SK-N-DZ (cell line): ENCODE measurements at places on chromosomes 7 and 10.

GRCh38 chr7:51314726-51315125 lies 1.9 kb downstream of the COBL start:
- no peak for DNase-seq

GRCh38 chr10:87603769-87604168 lies 55.9 kb upstream of the PAPSS2 start:
- DNase-seq, result no peak

DNA sequence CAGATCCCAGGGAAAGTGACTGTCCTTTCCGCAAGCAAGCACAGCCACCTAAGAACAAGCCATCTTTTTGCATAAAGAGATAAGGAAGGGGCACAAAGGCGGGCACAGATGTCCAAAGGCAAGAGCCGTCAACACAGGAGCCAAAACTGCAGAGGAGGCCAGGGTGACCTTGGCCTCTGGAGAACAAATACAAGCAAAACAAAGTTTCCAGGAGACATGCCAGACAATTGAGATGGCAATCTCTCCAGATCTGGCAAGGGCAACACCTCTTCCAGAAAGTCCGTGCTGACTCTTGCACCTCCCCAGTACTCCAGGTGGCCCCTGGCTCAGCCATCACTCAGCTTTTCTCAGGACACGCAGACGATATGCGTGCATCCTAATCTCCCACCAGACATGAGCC lies 58.2 kb downstream of the TEX36 start:
- no peak for DNase-seq

- DNase-seq, result no peak
Observed at GRCh38 chr7:41570766-41571165, 132.1 kb downstream of the INHBA start.

- DNase-seq, result no peak
Observed at GRCh38 chr7:24619978-24620377, 46.7 kb downstream of the PALS2 start.

DNA sequence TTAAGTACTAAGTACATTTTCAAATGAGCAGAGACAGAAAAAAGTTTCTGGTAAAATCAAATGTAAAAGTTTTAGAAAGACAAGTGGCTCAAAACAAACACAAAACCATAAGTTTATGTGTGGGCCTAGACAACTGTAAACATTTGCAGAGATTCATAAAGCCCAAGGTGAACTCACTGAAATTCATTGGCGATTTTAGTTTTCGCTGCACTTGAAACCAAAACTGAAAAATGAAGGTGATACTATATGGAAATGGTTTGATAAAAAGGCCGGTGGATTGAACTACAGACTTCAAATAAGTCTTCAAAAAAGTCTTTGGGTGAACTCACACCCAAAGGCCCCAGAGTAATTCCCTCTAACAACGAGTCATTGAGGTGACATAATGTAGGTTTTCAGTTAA lies 1184.9 kb upstream of the C7orf33 start:
- no peak for DNase-seq

DNA sequence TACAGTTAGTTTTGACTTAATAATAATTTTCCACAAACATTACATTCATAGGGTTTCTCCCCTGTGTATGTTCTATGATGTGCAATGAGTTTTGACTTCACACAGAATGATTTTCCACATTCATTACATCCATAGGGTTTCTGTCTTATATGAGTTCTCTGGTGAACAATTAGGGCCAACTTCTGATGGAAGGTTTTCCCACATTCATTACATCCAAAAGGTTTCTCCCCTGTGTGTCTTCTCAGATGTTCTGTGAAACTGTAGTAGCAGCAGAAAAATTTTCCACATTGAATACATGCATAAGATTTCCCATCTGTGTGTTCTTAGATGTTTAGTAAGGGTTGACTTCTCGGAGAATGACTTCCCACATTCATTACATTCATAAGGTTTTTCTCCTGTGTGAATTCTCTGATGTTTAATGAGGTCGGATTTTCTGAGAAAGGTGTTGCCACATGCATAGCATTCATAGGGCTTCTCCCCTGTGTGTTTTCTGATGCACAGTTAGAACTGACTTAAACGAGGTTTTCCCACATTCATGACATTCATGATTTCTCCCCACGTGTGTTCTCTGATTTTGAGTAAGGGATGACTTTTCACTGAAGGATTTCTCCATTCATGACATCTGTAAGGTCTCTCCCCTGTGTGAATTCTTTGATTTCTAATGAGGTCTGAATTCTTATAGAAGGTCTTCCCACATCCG lies 118.5 kb downstream of the ZNF33B start:
- DNase-seq, result no peak

DNA sequence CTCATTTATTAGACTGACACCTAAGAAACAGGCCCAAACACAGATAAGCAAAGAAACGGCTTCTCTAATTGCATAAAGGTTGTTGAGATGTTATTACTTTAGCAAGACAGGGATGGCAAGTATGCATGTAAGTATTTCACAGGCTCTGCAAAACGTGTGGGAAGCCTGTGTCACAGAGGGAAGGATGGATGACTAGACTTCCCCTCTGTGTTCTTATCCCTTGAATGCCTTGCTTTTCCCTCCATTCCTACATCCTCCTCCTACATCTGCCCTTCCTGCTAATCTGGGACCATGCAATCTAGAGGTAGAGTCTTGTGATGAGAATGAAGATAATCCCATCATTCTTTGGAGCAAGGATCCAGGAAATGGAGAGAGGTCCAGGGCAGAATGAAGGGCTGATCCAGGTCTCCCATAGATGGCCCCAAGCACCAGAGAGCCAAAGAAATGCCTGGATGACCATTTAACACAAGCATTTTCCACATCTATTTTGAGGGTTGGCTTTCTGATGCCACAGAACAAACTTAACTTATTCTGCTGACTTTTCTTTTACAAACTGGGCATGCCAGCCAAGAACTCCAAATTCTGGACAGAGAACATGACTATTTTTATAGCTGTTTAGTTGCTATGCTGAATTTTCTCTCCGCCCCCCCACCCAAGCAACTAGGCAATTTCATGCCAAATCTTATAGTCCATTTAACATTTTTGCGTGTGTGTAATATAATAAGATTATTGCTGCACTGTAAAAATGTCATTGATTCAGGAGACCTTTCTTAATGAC lies 48.1 kb downstream of the NRP1 start:
- no peak for DNase-seq

GRCh38 chr10:117346574-117346973 lies 28.7 kb downstream of the PDZD8 start:
- no peak for DNase-seq

- no peak for DNase-seq
Observed at GRCh38 chr7:44565795-44566559, 7.7 kb downstream of the DDX56 start.

DNA sequence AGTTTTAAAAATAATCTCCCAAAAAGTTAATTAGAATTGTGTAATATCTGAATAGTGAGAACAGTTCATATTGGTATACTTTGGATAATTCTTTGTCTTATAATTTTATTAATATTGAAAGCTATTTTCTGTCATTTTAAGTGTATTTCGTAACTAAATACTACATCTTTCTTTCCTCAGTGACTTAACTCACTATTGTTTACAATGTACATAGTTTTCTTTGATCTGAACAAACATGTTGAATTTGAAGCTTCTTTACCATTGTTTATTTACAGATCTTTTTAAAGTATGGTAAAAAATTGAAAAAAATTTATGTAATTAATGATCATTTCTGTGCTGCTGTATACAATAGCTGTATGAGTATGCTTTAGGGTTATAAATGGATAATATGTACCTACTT lies 5.1 kb downstream of the PDCD4 start:
- no peak for DNase-seq

- DNase-seq, result no peak
Observed at GRCh38 chr7:29044554-29044953, 86.4 kb upstream of the TRIL start.

DNA sequence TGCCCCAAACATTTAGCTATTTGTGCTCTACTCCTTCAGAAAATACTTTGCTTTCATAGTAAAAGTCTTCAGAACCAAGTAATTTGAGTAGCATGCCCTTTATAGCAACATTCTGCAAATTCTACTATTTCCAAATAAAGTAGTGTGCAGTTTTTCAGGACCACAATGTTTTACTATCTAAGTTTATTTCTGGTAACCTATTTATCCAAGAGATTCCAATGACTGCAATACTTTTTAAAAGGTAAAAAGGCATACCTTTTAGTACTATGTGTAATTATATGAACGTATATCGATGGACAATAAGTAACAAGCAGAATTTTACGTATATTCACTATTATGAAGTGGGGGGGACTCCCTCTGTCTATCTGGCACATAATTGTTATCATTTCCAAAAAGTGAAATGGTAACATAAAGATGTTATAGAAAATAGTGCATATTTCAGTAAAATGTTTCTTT lies 6.9 kb upstream of the CAV2 start:
- DNase-seq, result no peak

DNA sequence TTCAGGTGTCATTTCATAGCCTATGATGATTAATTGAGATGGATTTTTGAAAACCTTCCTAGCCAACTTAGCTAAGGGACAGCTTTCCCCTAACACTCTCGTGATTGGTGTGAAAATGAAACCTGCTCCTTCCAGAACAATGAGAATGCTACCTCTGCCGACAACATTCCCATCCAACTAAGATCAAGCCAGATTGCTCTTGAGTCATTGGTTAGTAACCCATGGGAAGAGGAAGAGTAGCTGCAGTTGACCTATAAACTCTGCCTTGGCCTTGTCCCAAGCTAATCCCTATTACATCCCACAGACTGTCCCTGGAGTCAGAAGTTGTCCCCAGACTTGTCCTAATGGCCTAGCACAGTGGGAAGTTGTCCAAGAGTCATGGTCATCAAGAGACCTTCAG lies 80.5 kb upstream of the SVIL start:
- no peak for DNase-seq
